Renal pelvis (tissue), 12 donors: ENCODE measurements at places on chromosomes 1 and 21.

GRCh38 chr1:209231476-209232156 lies 351.9 kb upstream of the CAMK1G start:
- DNase-seq: no peak

- DNase-seq: no peak
Observed at GRCh38 chr1:183051546-183051945, 28.3 kb downstream of the LAMC1 start.

DNA sequence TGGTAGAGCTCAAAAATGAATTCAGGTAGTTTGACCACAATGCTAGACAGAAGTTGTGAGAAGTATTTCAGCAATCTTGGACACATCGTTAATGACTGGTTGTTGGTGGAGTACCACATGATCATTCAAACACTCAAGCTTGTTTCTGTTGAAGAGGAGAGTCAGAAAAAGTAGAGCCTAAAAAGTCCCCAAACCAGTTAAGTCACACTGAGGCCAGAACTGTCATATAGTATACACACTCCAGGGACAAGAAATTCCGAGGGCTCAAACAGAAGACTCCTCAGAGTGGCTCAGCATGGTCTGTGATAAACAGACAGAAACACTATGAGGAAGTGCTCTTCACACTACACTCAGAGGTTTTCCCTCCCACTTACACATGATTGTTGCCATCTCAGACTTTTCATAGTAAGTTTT lies 5.8 kb downstream of the TRIM33 start:
- no peak for DNase-seq

GRCh38 chr1:30692948-30693301 lies 30.5 kb downstream of the MATN1 start:
- no peak for DNase-seq

GRCh38 chr1:89945852-89946476 lies 48.9 kb upstream of the ZNF326 start:
- no peak for DNase-seq

DNA sequence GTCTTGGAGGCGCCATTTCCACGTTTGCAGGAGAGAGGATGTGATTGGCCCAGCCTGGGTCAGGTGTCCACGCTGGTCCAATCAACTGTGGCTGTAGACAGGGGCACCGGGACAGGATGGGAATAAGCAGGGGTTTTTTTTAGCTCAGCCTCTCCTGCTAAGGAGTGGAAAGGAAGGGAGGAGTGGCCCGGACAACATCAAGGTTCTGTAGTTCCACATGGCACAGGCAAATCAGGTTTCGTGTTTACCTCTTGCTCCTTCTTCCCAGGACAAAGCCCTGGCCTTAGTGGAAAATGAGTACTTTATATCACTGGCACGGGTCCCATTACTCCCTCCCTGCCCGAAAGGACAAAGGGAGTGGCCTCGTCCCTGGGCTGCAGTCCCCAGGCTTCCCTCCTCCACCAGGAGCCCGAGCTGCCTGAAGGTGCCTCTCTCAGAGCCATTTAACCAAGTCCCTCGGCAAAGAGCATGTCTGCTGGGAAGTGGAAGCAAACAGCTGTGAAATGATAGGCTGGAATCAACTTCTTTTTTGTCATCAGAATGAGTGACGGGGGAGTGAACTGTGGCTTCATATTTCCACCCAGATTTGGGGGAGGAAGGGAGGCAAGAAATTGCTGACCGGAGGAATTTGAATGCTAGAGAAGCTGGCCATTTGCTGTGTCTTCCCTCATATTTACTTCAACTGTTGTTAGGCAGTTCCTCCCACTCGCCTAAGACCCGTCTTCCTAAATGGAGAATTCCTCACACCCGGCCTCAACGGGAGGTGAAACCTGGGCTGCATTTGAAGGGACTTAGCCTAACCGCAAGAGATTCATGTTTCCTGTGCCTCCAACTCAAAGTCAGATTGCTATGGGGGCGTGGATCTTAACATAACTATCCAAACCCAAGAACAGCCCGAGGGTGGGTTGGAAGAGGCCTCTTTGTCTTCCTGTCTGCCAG lies 84.9 kb upstream of the SLC44A3 start:
- DNase-seq: peak; percentile 77
